ENCODE measurements at places on chromosomes 12 and 14.

DNA sequence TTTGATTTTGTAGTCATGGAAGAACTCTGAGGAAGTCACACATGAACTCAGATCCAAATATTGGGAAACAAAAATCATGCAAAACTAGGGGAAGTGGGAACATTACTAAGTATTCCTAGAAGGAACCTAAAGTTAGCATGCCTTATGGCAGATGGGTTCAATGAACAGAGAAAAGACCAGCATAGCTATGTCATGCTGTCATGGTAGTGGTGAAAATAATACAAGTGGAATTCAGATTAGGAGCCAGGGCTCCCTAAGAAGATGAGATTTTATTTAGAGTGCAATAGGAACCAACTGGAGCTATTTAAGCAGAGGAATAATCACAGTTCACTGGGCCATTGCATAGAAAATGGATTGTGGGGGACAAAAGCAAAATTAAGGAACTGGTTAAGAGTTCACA lies 134.0 kb downstream of the DIO2 start:
- no peak for DNase-seq

DNA sequence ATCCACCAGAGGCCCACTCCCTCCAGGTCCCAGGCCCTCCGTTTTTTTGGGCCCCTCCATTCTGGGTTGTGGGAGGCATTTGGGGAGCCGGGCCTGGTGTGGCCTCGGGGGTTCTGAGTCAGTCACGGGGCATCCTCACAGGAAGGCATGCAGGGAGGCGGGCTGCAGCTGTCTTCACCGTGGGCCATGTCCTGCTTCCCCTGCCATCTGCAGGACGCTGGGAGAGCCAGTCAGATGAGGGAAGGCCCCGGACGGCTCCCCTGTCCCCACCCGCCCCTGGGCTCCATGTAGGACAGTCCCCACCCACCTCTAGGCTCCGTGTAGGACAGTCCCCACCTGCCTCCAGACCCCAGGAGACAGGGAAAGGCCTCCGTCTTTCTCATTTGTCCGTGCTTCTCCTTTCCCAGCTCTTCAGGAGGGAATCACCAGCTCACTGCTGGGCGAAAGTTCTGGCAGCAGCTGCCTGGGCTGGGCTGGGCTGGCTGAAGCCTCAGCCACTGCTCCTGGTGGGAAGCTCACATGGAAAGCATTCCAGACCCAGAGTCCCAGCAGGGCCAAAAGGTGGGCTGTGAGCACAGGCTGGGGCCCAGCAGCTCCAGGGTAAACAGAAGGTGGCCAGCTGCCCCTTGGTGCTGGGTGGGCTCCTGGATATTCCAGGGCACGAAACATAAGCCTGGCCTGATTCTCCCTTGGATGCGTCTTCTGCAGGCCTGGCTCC lies 217.8 kb downstream of the KIF26A start:
- no peak for DNase-seq

GRCh38 chr14:68668531-68668930 lies 124.3 kb downstream of the ZFP36L1 start:
- no peak for DNase-seq

- DNase-seq, result no peak
Observed at GRCh38 chr12:113240395-113240794, 19.1 kb downstream of the TPCN1 start.

DNA sequence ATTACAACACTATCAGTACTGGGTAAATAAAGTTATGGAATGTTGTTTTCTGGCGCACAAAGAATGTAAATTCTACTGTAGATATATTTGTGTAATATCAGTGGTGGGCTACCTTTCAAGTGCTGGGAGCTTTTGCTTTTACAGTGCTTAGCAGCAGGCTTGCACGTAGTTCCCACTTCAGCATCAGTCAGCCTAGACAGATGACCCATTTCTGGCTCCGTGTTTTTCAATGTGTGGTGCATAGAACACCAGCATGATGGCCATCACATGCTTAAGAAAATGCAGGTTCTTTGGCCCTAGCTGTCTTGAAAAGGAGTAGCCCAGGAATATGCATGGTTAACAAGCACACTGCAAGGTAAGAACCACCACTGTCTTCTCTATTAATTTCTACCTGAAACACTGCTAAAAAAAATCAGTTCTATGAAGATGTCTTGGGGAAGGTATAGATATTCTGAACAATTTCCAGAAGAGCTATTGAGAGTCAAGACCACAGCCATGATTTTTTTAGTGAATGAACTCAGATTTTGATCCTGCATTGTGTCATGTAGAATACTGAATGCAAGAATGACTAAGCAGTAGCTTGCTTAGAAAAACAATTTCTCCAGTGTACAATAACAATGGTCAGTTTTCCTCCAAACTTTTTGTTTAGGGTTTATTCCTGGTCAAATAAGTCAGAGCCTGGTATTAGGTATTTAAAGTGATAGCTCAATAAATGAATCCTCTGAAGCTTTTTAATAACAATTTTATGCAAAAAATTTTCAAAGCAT lies 195.7 kb downstream of the AKAP6 start:
- DNase-seq, result no peak

DNA sequence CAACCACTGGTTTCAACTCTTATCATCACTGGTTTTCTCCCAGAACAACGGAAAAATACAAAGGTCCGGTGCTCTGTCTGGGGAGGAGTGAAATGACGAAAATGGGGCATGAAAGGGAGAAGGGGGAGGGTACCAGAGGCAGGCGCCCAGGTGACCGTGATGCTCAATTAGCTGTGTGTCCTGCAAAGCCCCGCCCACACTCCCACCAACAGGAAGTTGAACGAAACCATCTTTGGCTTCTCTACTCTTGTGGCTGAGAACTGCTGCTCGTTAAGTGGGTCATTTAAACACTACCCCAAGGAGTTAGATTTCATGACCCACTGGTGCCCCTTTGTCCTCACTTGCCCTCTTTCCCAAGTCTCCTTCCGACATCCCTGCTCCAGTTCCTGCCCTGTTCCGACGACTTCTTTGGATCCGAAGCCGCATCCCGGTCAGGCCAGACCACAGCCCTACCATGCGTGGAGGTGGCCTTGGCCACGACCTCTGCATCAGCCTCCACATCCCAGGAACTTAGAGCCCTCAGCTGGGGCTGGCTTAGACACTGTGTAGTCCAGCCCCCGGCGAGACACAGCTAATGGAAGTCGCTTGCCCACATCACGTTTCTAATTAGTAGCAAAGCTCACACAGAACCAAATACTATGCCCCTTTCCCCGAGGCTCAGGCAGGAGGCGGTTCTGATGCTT lies 11.4 kb upstream of the LRTM2 start:
- DNase-seq, result no peak

- no peak for DNase-seq
Observed at GRCh38 chr14:79578470-79578869, 632.8 kb downstream of the DIO2 start.

DNA sequence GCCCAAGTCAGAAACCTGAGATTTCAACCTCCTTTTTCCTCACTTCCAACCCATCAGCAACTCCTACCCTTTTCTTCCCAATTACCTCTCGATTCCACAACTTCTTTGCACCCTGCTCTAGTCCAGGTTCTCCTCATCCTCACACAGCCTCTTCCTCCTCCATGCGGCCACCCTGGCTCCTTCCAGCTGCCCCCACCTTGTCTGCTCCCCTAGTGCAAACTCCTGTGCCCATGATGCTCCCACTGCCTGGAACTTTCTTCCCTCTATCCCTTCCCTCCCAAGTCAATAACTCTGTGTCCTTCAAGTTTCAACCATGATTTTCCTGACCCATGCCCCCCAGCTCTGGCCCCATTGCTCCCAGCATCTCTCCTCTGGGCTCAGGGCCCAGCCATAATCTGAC lies 17.3 kb downstream of the SELPLG start:
- DNase-seq, result no peak

DNA sequence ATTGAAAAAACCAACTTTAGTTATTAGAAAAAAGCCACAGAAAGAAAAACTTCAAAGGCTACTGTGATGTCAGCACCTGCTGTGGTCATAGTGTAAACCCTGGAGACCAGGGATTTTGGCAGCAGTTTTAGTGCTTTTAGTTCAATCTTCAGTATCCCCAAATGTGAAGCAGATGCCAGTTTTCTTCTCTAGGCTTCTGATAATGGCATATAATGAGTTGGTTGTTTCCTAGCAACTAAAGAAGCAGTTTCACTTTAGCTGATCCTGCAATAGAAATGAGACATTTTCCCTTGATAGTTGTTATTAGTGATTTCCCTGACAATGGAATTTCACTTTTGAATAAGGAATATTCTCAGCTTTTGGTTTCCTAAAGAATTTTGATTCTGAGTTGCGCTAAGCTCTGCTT lies 131.2 kb downstream of the NUBPL start:
- DNase-seq, result no peak

DNA sequence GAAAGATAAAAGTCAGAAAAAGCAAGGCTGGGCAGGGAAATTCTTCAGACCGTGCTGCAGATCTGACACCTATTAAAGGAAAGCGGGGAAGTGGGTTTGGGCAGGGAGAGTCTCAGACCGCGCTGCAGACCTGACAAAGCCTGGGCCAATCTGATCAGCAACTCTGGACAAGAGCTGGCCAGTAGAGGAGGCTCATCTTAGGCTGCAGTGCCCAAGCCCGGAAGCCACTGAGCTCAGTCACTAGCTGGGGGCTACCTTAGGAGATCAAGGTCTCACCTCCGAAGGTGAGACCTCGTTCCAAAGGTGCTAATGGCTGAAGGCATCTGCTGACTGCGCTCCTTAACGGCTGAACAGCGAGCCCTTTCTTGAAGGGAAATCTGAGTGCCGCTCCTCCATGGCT lies 60.2 kb downstream of the SINHCAF start:
- no peak for DNase-seq

DNA sequence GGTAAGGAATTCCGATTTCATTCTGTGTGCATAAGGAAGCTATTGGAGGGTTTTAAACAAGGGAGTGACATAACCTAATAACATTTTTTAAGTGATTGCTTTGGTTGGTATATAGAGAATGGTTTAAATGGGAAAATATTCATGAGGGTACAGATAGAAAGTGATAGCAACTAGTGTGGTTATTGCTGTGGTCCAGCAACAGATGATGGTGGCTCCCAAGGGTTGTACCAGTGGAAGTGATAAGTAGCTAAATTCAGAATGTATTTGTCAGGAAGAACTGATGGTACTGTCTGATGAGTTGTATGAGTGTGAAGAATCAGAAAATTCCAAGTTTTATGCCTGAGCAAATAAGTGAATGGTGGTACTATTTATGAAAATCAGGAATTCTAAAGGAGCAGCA lies 2.6 kb upstream of the CNOT2 start:
- DNase-seq, result no peak

- DNase-seq, result no peak
Observed at GRCh38 chr12:114141921-114142564, 175.9 kb upstream of the RBM19 start.

DNA sequence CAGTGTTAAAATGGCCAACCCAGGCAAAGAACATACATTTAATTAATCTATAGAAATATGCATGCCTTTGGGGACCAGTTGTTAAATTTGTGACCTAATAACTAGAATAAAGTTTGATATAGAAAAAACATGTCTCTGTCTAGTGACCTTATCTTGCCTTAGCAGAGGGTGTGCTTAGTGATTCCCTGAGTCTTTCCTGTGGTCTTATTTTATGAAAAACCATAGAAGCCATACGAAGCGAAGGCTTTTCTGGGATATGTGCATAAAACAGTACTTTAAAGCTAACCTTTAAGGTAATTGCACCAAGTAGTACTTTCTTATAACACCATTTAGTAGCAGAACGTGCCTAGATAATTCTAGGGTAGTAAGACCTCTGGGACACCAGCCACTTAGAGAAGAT lies 379.4 kb downstream of the ZFP36L1 start:
- DNase-seq, result no peak

DNA sequence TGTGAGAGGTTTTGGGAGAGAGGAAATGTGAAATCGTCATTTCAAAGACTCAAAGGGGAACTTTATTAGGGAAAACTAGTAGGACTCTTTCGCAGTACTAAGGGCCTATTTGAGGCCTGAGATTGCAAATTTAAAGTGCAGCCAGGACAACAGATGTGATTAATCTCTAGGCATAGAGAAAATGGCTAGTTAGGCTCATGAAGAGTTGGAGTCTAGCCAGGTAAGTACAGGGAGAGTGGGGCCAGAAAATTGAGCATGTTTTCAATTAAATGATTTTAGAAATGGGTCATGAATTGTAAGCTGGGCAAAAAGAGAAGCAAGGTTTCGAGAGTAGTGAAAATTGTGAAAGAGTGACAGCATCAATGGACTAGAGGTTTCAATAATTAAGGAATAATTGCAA lies 91.9 kb upstream of the LMNTD1 start:
- no peak for DNase-seq
